Keratinocyte (primary cell): ENCODE measurements at places on chromosomes 6 and 20.

DNA sequence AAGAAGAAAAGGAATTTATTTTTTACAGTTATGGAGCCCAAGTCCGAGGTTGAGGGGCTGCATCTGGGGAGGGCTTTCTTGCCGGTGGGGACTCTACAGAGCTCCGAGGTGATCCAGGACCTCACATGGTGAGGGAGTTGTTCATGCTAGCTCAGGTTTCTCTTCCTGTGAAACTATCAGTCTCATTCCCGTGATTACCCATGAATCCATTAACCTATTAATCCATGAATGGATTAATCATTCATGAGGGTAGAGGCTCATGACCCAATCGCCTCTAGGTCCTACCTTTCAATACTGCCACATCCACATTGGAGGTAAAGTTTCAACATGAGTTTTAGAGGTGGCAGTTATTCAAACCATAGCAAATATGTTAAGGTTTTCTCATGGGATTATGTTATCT lies 3.8 kb downstream of the DSE start:
- DNase-seq, result no peak

DNA sequence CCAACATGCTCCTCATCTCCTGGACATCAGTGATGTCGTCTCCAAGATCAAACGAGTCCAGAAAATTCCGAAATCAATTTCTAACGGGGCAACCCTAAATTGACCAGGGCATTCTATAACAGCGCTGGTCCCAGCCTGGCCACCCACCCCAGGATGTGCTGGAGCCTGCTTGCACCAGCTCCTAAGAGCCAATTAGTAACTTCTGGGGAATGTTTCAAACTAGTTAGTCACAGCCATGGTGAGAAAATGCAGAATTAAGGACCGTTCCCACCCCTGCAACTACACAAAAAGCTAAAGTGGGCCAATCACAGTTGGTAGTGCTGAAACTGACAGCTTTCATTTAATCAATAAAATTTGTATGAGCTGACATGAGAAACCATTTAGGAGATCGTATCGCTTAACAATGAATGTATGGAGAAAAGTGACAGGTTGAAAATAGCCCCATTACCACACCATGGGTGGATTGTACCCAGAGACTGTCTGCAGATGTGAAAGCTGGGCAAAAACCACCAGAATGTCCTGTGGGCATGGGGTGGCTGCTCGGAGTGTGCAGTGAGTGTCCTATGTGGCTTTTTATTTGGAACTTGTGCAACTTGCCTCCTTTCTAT lies 165.7 kb upstream of the AFDN start:
- DNase-seq, result no peak

DNA sequence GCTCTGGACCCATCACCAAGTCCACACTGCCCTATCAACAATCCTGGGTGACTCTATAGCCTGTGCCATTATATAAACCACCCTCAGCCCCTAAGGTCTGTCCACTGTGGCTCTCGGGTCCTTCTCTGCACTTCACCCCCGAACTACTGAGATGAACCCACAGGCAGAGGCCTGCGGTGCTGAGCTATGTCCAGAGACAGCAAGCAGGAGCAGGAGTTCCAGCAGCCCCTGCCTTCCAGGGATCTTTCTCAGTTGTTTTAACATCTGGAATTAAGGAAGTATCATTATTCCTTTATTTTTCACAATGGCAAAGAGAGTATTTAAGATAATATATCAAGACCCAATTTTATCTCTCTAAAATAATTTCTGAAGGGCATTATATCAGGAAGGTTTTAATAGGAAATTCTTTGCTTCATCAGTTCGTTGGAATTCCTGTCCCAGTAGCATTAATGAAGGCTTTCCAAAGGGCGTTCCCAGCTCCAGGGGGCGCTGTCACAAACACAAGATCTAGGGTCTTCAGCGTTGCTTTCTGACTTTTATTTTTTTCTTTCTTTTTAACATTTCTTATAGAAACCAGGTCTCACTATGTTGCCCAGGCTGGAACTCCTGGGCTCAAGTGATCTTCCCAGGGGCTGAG lies 27.3 kb downstream of the RRBP1 start:
- no peak for DNase-seq

DNA sequence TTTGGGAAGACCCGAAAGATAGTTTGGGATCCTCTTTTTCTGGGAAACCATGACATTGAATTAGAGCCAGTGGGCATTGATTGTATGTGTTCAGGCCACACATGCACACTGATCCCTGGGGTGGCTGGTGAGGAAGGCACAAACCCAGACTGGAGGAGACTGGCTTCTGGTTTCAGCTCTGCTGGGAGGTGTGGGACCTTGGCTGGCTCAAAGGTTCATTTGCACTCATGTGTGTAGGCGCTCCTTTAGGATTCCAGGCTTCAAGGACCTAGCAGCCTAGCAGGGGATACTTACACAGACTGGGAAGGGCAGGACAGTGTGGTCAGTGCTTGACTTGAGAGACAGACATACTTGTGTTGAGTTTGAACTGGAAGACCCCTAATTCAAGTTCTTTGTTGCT lies 7.2 kb downstream of the RIN2 start:
- DNase-seq, result no peak

DNA sequence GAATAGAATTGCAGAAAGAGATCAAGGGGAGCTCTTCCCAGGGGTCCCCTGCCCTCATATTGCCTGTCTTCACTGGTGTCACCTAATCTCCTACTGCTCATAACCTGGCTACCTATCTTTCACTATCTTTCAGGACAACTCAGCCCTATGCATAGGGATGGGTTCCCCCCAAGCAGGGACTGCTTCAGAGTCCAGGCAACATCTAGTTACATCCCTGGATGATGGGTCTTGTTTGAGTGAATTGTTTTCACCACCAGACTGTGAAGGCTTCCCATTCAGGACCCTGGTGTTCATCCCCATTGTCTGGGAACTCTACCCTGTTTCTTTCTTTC lies 850 bp upstream of the HECA start:
- no peak for DNase-seq

- DNase-seq, result no peak
Observed at GRCh38 chr6:16264785-16265184, 26.4 kb downstream of the GMPR start.

DNA sequence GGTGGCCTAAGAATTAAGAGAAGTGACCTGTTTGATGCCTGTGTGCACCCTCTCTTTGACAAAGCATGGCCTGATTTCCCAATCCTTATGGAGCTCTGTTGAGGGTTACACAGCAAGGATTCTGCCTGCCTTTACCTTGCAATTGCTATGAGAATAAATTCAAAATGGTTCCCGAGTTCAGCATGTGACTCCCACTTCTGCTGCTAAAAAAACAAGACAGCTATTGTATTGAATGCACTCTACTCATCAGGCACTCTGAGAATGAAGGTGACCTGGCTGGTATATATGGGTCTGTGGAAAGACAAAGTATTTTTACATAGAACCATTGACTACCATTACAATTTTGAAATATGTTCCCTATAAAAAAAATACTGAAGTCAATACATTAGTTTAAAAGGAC lies 190.3 kb downstream of the ATXN1 start:
- DNase-seq, result no peak

DNA sequence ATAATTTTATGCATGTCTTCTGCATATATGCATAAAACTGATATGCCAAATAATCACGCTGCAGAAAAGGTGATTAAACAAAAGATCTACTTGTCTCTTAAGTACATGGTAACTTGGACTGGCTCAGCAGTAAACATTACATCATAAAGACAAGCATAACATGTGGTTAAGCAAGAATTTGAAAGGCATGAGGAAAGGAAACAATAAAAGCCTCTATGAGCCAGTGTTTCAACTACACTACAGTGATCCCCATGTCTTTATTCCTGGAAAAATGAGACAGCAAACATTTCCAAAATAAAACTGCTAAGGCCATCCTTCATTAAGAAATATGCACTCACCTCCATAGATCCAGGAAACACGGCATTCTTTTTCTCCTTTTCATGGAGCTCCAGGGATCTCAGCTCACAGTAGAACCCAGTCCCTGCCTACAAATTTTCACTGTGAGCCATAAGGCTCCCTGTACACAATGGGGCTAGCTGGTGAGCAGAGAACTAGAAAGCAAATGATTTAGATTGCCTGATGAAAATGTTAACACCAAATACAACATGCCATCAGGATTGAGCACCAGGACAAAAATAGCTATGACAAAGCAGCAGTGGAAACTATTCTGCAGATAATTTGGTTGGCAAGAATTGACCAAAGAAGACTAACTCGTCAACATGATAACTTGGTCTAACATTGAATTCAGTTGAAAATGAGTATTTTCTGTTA lies 156.1 kb downstream of the COL21A1 start:
- peak; percentile 15 for DNase-seq

DNA sequence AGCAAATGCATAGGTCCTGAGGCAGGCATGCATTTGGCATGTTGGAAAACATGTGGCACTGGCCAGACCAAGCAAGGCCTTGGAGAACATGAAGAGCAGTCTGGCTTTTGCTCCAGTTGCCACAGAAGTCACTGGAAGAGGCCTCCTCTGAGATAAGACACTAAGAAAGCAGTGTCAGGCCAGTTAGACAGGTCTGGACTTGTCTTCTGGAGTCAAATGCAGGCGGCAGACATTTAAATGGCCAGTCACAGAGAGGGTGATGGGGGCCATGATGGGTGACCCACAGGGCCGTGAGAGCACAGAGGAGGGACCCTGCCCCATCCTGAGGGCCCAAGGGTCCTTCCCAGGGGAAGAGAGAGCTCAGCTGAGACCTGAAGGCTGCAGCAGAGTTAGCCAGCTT lies 26.7 kb upstream of the ADA start:
- no peak for DNase-seq

- no peak for DNase-seq
Observed at GRCh38 chr6:42260972-42261371, 43.3 kb upstream of the MRPS10 start.

DNA sequence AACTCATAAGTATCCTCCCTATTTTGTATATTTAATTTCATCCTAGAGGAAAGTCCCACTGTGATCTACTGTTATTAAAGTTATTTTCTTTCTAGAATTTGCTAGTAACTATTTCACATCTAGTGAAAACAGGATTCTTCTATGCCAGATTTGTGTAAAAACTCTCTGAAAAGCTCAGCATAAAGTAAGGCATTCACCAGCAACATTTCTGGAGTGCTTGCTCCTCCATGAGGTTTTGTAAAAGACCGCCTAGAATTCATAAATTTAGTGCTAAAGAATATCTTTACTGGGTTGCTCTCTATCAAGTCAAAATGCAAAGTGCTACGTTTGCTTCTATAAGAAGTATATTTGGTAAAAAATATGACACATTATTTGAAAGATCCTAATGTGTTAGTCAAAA lies 173.5 kb upstream of the IRAK1BP1 start:
- no peak for DNase-seq

DNA sequence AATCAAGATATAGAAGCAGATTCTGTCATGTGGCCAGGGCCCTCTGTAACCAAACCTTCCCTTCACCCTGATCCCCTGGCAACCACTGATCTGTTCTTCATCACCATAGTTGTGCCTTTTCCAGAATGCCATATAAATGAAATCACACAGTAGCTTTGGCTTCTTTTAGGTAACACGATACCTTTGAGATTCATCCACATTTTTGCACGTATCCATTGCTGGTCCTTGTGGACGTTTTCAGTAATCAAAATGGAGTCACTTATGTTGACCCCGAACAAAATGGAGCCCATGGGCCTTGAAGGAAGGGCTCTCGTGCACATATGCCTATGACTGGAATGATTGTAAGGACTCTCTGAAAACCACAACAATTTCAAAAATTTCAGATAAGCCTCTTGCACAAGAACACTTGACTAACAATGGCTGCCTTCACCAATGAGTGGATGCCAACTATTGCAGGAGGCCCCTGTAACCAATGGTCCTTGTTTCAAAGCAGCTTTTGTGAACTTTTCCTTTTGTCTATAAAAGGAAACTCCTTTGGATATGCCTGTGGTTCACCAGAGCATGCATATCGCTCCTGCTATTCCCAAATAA lies 84.3 kb upstream of the RALY start:
- no peak for DNase-seq
